Activated CD4-positive, alpha-beta T cell treated with anti-CD3 and anti-CD28 coated beads, Interleukin-2, amount 10 ng/mL, durations not matched to agents 7 days and 5 days (primary cell): ENCODE measurements at places on chromosomes 3 and 15. TPM values are rescaled to one million over a fixed set of nuclear protein-coding genes. Genes with fewer than 3 reads are reported as not detected.
A peak's percentile ranks its signal among the peaks of the same experiment; 100 is the strongest.

The TLR9 gene
- total RNA-seq, result 0.65 TPM

The RETNLB gene
- not detected for total RNA-seq

The MB21D2 gene
- total RNA-seq, result 7.7 TPM

The CCR9 gene
- total RNA-seq, result not detected

The CCR3 gene
- total RNA-seq, result not detected

The TM4SF4 gene
- not detected for total RNA-seq

The SLC2A2 gene
- total RNA-seq, result not detected

DNA sequence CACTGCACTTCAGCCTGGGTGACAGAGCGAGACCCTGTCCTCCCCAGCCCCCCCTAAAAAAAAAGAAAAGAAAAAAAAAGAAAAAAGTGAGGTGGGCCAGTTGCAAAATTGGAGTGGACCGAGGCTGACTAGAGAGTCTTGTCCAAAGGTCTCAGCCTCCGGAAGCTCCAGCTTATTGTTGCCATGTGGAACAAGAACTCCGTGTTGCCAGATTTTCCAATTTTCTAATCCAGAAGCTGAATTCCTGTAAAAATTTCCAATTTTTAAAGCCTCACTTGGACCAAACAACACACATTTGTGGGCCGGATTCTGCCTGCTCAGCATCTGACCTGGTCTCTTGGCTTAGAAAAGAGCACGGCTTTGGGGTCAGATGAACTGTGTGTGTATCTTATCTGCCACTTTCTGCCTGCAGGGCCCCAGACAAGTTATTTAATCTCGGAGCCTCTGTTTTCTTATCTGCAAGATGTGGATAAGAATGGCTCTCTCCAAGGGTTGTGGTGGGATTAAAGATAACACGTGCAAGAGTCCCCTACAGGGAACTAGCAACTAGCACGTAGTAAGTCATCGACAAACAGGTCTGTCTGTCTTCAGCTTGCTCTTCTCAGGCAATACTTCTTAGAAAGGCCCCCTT lies 73.7 kb upstream of the TLE3 start:
- no peaks in the 10 kb centered on the region for H3K4me1 ChIP-seq
- DNase-seq, result no peak
- no peak overlapping the region for H3K4me3 ChIP-seq
- no peaks in the 10 kb centered on the region for H3K36me3 ChIP-seq
- peaks cover 11% of the 10 kb centered on the region for H3K27me3 ChIP-seq

GRCh38 chr3:56302417-56302816 lies 165.8 kb downstream of the ERC2 start:
- no peaks in the 10 kb centered on the region for H3K4me1 ChIP-seq
- H3K36me3 ChIP-seq, result no peaks in the 10 kb centered on the region

- H3K4me3 ChIP-seq, result no peak overlapping the region
- H3K27me3 ChIP-seq, result no peaks in the 10 kb centered on the region
- H3K27ac ChIP-seq, result no peak overlapping the region
- peaks cover 19% of the 10 kb centered on the region for H3K36me3 ChIP-seq
- DNase-seq, result no peak
These were observed 6.2 kb upstream of the CEP70 start for GRCh38 chr3:138600100-138600745.

- H3K36me3 ChIP-seq, result no peaks in the 10 kb centered on the region
- no peak overlapping the region for H3K4me3 ChIP-seq
- DNase-seq, result no peak
- no peaks in the 10 kb centered on the region for H3K27me3 ChIP-seq
- peaks cover 22% of the 10 kb centered on the region for H3K4me1 ChIP-seq
These were observed 25.5 kb downstream of the DPH3 start for GRCh38 chr3:16239086-16239770.

DNA sequence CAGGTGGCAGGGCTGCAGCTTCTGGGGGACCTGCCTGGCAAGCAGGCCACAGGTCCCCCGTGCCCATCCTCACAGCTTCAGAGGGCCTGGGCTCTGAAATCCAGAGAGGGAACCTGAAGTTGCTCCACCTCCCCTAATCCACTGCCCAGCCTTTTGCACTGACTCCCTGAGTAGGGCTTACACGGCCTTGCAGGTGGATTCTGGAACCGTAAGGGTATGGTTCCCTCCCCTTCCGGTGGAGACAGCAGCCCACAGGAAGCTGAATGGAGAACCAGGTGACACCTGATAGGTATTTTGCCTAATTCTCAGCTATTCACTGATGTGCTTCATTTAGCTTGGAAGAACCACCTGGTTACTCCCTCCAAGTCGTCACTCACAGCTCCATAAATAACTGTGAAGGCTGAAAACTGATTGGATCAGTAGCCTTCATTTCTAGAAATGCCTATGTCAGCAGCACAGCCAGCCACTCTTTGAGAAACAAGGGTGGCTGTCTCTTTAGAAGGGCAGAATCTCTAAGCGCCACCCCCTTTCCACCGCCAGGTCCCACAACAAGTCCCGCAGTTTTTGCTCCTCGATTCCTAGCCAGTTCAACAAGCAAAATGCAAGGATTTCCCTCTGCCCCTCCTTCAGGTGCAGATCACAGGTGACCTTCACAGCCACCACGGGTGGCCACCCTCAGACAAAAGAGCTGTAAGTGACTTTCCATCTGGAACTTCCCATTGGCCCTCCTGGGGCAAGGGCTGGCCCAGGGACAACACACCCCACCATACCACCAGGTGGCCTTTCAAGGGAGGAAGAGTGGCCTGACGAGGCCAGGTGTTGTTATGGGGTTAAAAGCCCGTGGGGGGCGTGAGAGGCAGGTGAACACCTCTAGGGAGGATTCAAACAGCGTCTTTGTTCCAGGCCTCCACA lies 112.9 kb downstream of the SEC22A start:
- no peak overlapping the region for H3K27ac ChIP-seq
- H3K36me3 ChIP-seq, result no peaks in the 10 kb centered on the region
- H3K4me1 ChIP-seq, result no peaks in the 10 kb centered on the region

- DNase-seq, result no peak
- no peaks in the 10 kb centered on the region for H3K4me1 ChIP-seq
- H3K27me3 ChIP-seq, result no peaks in the 10 kb centered on the region
- no peak overlapping the region for H3K27ac ChIP-seq
- H3K4me3 ChIP-seq, result no peak overlapping the region
- no peaks in the 10 kb centered on the region for H3K36me3 ChIP-seq
These were observed 20.0 kb downstream of the MEIS2 start for GRCh38 chr15:37080261-37080921.

DNA sequence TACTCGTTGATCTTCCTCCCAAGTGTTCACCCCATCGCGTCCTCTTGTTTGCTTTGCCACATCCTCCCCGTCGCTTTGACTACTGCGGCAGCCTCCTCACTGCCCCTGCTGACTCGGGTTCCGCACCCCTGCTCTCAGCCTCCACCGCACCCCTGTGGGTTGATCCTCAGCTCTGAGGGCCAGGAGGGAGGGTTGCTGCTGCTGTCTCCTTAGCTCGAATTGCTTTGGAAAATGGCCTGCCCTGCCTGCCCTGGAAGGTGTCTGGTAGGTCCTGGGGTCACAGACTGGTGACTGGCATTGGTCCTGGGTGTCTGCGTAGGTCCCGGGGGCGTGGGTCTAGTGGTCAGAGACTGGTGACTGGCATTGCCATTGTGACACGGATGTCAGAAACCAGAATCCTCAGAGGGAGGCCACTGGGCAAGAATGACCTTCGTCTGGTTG lies 9.4 kb downstream of the MUC4 start:
- H3K4me3 ChIP-seq, result peak overlapping the region; percentile 13
- H3K27me3 ChIP-seq, result peaks cover 6% of the 10 kb centered on the region
- peak overlapping the region; percentile 86 for H3K27ac ChIP-seq
- H3K4me1 ChIP-seq, result peaks cover 58% of the 10 kb centered on the region

- no peaks in the 10 kb centered on the region for H3K36me3 ChIP-seq
- peaks cover 15% of the 10 kb centered on the region for H3K4me1 ChIP-seq
- DNase-seq, result peak; percentile 31
- no peak overlapping the region for H3K4me3 ChIP-seq
- H3K27me3 ChIP-seq, result no peaks in the 10 kb centered on the region
- H3K27ac ChIP-seq, result no peak overlapping the region
These were observed 47.5 kb downstream of the RAB11A start for GRCh38 chr15:65916664-65917406.

DNA sequence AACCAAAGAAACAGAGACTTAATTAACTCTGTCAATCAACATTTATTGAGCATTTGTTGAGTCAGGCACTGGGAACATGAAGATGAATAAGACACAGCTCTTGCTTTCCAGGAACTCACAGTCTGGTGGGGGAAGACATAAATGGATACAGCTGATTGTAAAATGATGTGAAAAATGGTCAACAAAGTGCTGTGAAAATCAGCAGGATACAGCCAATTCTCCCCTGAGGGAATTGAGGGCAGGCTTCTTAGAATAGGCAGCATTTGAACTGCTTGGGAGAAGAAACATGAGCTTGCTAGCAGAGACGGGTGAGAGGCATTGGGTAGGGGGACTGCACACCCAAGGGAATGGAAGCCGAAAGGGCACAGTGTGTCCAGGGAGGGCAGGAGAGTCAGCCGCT lies 41.1 kb downstream of the MFSD1 start:
- DNase-seq, result no peak
- H3K4me1 ChIP-seq, result peaks cover 18% of the 10 kb centered on the region
- no peaks in the 10 kb centered on the region for H3K36me3 ChIP-seq
- H3K27ac ChIP-seq, result no peak overlapping the region
- no peaks in the 10 kb centered on the region for H3K27me3 ChIP-seq

GRCh38 chr3:131819381-131820055 lies 215.3 kb downstream of the CPNE4 start:
- H3K4me3 ChIP-seq, result no peak overlapping the region
- DNase-seq, result no peak
- no peak overlapping the region for H3K27ac ChIP-seq
- no peaks in the 10 kb centered on the region for H3K36me3 ChIP-seq
- H3K27me3 ChIP-seq, result peaks cover 7% of the 10 kb centered on the region

- DNase-seq, result no peak
- H3K4me1 ChIP-seq, result no peaks in the 10 kb centered on the region
- no peak overlapping the region for H3K27ac ChIP-seq
- H3K4me3 ChIP-seq, result no peak overlapping the region
- H3K36me3 ChIP-seq, result no peaks in the 10 kb centered on the region
These were observed 91.3 kb upstream of the ARHGEF26 start for GRCh38 chr3:154029926-154030325.

DNA sequence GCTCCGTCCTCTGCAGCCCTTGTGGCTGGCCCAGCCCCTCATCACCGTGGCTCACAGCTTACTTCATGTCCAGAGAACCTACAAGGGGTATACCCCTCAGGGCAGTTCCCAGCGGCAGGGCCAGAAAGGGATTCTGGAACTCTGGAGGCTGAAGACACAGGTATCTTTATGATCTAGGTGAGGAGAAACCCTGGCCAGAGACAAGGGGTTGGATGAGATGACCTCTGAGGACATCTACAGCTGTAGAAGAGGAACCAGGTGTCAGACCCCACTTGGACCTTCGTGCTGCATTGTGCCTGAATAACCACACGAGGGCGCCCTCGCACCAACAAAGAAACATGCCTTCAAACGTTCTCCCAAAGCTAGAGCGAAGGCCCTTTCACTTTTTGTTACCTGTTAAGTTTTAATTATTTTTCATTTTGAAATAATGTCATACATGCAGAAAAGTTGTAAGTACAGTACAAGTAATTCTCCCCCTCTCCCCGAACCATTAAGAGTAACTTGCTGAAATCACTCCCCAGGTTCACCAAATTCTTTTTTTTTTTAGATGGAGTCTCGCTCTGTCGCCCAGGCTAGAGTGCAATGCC lies 118.7 kb upstream of the SMAD3 start:
- H3K36me3 ChIP-seq, result no peaks in the 10 kb centered on the region
- no peak overlapping the region for H3K27ac ChIP-seq
- peaks cover 23% of the 10 kb centered on the region for H3K4me1 ChIP-seq

DNA sequence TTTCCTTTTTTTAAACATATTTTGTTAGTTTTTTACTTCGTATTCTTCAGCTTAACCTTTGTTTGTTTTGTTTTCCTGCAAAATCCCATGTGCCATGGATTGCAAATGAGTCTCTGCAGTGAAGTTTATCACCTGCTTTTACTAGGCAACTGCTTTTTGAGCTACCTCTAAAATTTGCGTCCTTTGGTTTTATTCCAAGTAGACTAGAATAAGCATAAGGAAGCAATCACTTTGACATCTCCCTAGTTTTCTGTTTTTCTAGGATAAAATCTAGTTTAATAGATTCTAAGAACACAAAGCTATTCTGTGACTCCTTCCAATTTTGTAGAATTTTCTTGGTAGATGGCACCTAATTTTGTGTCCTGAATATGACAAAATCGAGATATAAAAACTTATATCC lies 1059.2 kb downstream of the OTOL1 start:
- no peak overlapping the region for H3K4me3 ChIP-seq
- H3K27me3 ChIP-seq, result no peaks in the 10 kb centered on the region
- no peaks in the 10 kb centered on the region for H3K36me3 ChIP-seq
- no peak for DNase-seq
